Stimulated activated CD4-positive, alpha-beta T cell treated with anti-CD3 and anti-CD28 coated beads, Interleukin-1b, Interleukin-23, amount 100 ng/mL, for 24 hours (primary cell): ENCODE measurements at places on chromosomes 11 and 22.

- no peak for DNase-seq
These were observed 124.4 kb upstream of the RAG2 start for GRCh38 chr11:36722421-36722820.

- no peak for DNase-seq
These were observed 5.1 kb downstream of the TSPAN18 start for GRCh38 chr11:44731685-44732430.

DNA sequence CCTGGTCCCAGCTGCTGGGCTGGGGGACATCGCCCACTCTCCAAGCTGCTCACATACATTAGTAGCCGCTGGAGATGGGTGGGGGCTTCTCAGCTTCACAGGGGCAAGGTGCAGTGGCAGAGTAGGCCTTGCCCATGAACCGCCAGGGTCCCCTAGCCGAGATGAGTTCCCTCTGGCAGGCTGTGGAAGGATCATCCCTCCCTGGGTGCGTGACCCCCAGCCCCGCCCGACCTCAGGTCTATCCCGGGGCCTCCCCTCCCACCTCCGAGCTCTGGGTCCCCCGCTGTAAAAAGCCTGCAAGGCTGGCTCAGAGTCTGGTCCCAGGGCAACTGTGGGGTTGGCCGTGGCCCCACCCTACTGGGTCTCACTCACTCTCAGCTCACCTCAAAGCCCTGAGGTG is 15.3 kb upstream of the TPCN2 start:
- DNase-seq = no peak

DNA sequence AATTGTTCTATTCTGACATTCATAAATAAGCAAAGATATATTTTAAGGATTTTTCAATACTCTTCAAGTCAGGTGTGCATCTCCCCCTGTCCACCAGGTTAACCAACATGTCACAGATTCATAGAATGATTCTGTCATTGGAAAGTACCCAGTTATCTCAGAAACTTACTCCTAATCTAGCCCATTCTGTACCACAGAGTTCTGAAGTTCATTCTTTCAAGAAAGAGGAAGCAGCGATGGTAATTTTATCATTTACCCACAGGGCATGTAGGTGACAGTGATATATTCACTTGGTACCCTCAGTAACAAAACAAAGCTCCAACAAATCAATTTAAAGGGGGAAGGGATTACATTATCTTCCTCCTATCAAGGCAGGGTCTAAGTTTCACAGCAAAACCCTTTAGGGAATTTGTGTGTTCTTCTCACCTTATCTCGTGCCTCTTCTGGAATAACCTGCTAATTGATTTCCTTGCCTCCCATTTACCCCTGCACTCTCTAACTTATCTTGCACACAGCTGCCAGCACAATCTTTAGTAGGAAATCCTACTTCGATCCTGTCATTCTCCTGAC is 19.0 kb upstream of the MPPED2 start:
- DNase-seq = no peak

GRCh38 chr11:11425806-11426205 is 72.8 kb upstream of the CSNK2A3 start:
- DNase-seq = no peak

DNA sequence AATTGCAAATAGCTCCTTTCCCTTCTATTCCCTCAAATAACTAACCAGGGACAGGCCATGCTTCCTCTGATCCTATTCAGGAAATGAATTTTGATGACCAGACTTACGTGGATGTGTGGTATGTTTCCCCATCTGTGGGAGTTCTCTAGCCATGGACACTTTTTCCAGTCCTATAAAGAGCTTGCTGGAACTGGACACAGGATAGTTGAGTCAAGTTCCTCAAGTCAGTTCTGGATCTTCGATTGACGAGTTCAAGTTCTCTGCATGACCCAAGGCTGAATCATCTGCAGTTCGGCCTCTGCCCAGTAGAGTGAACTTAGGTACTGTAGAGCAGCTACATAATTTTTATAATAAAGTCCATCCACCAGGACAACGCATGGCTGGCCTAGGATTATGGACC is 52.7 kb upstream of the CCND1 start:
- DNase-seq = no peak

DNA sequence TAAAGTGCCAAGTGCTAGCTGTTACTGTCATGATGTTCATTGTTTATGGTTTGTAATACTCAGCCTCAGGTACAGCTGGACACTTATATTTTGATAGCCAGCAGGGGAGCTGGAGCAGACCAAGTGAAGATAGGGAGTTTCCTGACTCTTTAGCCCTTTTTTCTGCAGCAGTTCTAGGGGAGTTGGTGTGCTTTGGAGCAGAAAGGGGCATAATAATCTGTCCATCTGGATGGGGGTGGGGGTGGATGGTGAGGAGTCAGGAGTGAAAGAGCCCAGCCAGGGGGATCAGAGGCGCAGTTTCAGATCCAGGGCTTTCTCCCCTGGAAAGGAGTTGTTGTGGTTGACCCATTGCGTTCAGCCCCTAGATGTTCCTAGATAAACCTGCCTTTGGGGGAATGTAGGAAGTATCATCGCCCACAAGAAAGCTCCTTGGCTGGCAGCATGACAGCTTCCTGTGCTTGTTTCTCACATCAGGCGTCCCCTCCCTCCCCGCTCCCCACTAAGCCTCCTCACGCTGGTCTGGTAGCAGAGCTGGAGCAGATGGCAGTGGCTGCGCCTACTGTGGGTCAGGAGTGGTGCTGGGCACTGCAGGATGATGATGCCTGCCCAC is 41.9 kb downstream of the MED15 start:
- DNase-seq = no peak

DNA sequence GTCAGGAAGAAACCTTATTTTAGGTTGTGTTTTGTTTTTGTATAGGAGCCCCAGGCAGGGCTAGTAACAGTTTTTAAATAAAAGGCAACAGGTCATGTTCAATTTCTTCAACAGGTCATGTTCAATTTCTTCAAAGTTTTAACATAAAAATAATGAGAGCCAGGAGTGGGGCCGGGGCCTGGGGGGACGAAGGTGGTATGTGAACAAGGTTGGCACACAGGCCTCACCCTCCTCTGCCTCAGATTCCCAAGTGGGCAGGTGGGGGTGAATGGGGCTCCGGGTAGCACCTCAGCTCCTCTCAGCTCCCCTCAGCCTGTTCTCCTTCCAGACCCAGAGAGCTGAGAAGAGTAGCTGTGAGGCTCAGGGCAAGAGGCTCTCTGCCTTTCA is 4.4 kb downstream of the DERL3 start:
- no peak for DNase-seq

- DNase-seq = no peak
These were observed 78.3 kb upstream of the KCNQ1OT1 start for GRCh38 chr11:2777871-2778629.
